ENCODE measurements at places on chromosomes 7 and 10.

DNA sequence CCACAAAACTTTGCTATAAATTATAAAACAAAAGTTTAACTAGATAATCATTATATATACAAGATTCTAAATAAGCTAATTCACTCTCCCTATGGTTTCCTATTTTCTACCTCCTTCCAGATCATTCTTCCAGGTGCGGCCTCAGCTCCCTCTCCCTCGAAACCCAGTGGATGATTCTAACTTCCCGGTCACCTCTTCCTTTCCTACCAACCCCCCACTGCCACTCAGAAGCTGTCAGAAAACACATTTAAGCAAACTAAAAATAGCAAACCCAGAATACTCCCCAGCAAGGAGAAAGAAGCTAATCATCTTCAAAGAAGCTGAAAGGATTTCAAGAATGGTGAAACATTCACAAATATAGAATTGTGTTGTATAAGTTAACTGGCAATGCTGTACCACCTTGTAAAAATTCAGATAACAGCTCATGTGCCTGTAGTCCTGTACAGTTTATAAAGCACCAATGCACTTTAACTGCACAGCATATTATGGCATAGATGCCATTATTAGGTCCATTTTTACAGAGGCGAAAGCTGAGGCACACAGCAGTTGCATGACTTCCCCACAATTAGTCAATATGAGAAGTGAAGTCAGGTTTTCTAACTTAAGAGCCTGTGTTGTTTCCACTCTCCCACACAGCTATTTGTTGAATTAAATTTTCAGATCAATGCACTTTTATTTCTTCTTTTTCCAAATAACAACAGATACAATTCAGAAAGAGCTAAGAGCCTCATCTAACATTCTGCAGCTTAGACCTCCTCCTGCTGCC lies 13.7 kb upstream of the DNTT start:
- DNase-seq = no peak

- no peak for DNase-seq
These were observed 3.0 kb downstream of the NOD1 start for GRCh38 chr7:30475580-30475979.

DNA sequence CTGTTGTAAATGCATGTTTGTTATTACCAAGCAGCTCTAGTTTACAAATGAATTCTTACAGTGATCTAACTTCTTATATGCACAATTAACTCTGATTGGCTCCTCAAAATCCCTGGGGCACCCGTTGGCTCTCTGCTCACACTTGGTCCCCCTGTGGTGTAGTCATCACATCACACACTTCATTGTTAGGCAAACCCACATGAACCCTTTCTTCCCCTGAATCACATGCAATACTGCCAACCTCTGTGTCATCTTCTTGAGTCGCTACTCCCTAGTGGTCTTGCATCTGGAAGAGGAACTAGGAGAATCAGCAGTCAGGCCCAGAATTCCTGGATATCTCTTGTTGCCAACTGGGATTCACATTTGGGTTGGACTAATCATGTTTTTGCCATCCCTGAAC lies 73.1 kb downstream of the CD36 start:
- no peak for DNase-seq

GRCh38 chr7:152876749-152877148 lies 117.2 kb downstream of the ACTR3B start:
- no peak for DNase-seq

DNA sequence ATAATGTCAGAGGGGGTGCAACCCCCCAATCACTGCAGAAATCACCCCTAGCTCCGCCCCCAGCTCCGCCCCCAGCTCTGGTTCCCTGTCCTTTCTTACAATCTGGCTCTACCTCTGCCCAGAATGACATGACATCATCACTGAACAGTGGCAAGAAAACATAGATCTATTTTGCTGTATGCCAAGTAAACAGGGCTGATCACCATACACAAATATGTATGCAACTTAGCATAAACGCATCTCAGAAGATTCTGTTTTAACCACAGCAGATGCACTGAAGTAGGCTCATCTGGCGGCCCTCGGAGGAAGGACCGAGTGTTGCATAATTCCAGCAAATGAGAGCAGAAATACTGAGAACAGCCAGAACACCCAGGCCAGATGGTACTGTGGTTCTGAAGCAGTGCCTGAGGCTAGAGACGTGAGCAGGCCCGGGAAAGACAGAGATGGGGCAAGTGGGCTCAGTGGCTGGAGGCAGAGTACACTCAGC lies 293.3 kb upstream of the KLF14 start:
- no peak for DNase-seq

- DNase-seq = no peak
These were observed 3.4 kb downstream of the CALHM2 start for GRCh38 chr10:103448746-103449145.

- peak; percentile 65 for DNase-seq
These were observed 34.0 kb upstream of the CYTH3 start for GRCh38 chr7:6306471-6306870.

- no peak for DNase-seq
These were observed 103.7 kb upstream of the RELN start for GRCh38 chr7:104093127-104093526.

GRCh38 chr7:18117482-18117881 lies 89.8 kb upstream of the PRPS1L1 start:
- DNase-seq = no peak

- no peak for DNase-seq
These were observed 251.4 kb upstream of the RNF32 start for GRCh38 chr7:156389116-156389692.

GRCh38 chr7:107220356-107220755 lies 51.6 kb downstream of the HBP1 start:
- DNase-seq = no peak

DNA sequence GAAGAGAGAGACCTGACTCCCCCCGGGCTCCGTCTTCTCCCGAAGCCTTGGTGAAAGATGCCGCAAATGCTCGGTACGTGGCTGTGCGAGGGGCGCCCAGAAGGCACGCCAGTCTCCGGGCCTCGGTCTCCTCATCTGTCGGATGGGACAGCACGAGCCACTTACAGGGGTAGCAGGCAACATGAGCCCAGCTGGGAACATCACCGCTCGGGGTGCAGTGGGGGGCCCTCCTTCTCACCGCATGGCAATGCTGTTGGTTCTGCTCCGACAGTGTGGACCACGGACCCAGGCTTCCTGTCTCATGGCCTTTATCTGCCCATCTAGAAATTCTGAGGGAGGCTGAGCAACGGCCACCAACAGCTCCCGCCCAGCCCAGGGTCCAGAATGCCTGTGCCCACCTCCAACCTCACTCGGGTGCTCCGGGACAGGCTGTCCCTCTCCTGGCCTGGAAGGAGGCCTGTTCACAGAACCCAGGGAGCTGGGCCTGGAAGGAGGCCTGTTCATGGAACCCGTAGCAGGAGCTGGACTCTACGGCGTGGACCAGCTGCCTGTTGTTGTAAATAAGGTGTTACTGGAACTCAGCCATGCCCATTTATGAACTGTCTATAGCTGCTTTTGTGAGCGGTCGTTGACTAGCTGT lies 15.8 kb downstream of the ADAP1 start:
- no peak for DNase-seq

DNA sequence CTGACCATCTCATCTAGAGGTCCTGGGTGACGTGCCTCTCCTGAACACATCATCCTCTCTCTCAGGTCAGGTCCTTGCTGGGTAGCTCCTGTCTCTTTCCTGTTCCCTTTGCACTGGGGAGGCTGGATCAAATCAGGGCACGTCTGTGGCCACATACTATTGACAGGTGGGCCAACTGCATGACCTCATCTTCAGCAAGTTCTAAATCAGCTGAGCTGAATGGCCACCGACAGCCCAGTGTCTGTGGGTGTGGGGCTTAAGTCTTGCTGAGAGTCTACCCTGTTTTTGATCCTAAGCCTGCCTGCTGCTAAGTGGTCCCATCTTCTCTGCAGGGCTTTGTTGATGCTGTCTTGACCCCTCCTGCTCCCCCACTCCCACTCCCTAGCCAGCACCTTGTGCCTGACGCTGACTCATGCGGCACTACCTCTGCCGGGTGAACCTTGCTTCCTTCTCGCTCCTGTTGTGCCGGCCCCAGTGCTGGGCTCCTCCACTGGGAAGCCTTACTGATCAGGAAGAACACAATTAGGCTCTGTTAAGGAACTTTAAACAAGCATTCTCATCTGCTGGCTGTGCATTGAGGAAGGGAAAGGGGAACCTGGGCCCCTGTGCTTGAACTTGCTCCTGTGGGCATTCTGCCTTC lies 440.4 kb downstream of the PLXNA4 start:
- DNase-seq = no peak

- DNase-seq = no peak
These were observed 48.3 kb upstream of the STEAP1B start for GRCh38 chr7:22548313-22548712.

DNA sequence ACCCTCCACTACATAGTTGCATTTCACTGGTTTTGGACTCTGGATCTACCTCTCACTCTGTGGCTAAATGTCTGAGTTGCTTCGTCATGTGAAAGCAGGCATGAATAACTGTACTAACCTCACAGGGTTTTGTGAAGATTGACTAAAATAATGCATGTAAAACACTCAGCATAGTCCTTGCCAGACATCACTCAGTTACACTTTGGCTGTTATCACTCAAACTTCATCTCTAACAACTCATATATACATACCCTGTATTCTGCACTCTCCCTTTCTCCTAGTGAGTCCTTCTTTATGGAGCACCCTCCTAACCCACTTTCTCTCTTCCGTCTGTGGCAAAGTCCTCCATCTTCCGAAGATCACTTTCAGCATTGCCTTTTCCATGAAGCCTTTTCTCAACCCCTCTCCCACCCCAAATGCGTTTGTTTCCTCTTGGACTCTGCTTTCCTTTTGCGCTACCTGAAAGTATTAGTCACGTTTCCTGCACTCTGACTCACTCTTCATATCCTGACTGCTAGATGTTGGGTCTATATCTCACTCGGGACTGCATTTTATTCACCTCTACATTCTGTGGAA lies 72.6 kb downstream of the OSBPL3 start:
- DNase-seq = no peak

- no peak for DNase-seq
These were observed 57.4 kb downstream of the NHLRC2 start for GRCh38 chr10:113911839-113912238.

DNA sequence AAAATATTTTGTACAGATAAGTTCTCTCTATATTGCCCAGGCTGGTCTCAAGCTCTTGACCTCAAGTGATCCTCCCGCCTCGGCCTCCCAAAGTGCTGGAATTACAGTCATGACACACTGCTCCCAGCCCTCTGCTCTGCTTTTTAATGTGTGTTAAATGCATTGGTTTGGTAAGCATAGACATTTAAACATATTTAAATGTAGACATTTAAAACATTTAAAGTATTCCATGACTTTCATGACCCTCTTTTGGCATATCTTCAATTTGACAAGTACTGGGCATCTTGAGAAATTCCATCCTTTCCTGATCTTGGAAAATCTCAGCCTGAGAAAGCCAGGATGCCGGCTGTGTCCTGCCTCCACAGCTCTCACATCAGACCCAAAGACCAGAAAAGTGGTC lies 5.2 kb upstream of the SAR1A start:
- DNase-seq = no peak

- no peak for DNase-seq
These were observed 9.4 kb downstream of the TAS2R41 start for GRCh38 chr7:143487061-143487460.

DNA sequence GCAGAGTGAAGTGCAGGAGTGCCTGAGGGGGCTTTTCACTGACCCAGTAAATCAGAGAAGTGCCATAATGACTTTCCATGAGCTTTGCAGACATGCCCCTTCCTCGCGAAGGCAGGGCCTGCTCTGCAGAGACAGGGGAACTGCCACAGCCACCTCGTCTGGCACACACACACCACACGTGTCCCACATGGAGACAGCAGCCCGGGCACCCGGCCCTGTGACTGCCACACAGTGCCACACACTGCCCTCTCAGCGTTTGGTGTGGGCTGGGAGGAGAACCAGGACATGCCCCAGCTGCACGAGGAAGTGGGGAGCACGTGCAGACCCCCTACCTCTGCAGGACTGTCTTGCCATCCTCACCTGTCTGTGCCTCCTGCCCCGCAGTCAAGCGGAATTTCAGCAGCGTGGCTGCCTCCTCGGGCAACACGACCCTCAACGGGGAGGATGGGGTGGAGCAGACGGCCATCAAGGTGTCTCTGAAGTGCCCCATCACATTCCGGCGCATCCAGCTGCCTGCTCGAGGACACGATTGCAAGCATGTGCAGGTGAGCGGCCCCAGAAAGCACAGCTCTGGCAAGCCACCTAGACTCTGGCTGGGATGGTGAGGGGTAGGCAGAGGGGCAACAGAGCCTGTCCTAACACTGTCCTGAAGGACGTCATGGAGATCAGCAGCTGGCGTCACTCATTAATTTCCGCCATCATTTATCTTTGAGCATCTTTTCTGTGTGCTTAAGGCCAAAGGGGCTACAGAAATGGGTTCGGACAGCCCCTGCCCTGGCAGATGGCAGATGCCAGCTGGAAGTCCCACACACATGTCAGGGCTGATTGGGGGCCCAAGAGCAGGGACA lies 43.4 kb upstream of the PPIF start:
- DNase-seq = no peak

DNA sequence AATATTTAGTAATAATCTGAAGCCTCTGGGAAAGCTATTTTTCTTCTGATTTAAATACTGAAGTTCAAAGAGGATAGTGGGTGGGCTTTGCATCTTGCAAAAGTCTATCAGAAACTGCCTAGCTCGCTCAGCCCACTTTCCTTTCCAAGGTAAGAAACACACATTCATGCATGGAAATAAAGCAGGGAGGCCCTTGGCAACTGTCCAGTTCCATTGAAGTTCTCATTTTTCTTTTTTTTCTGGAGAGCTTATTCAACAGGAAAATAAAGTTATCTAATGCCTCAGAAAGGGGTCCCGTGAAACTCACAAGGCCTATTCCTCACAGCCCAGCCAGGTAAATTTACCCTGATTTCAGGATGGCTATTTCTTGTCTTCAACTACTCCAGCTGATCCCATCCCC lies 654.9 kb downstream of the KCNMA1 start:
- no peak for DNase-seq

DNA sequence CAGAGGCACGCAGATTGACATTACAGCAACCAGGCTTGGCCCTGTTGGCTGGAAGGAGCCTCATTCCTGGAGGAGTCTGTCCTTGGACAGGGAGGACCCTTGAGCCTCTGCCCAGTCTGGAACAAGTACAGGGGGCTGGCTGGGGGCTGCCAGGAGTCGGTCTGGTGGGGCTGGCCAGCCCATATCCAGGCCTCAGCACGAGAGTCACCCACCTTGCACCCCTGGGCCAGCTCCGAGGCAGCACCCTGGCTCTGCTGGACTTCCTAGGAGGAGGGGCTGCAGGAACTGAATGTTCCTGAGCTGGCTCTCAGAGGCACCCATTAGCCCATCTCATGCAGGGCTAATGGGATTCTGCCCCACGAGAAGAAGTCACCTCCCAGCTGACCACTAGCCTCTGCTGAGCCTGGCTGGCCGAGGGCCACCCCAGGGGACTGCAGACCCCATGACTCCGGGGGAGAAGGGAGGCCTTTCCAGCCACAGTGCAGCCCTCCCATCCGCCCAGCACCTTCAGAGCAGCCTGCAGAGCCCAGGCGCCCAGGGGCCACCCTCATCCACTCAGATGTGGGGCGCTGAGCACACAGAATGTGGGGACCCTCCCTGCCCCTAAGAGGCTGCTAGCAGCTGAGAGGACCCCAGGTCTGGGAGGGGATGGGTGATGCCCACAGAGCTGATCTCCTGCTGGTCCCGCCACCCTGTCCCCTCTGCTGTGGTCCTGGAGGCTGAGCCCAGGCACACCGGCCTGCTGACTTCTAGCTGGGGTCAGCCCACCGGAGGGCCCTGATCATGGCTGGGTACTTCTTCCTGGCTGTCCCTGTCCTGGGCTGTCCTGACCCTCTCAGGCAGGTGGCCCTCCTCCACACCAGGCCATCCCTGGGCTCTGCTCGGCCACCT lies 14.8 kb upstream of the INPP5A start:
- DNase-seq = no peak

- DNase-seq = no peak
These were observed 550 bp upstream of the PLAU start for GRCh38 chr10:73910401-73910763.

- DNase-seq = no peak
These were observed 13.0 kb downstream of the MXI1 start for GRCh38 chr10:110220398-110220797.

Measured in SHP77 treated with DMSO at 0.1 percent for 48 hours (cell line).